Activated CD8-positive, alpha-beta memory T cell treated with anti-CD3 and anti-CD28 coated beads, Interleukin-2, amount 50 U/mL, for 48 hours (primary cell): ENCODE measurements at places on chromosomes 1 and 21.

- DNase-seq, result no peak
Measured at GRCh38 chr1:19360843-19361610, 48.9 kb downstream of the SLC66A1 start.

GRCh38 chr1:226823643-226824042, 46.8 kb upstream of the PSEN2 start:
- DNase-seq, result no peak

DNA sequence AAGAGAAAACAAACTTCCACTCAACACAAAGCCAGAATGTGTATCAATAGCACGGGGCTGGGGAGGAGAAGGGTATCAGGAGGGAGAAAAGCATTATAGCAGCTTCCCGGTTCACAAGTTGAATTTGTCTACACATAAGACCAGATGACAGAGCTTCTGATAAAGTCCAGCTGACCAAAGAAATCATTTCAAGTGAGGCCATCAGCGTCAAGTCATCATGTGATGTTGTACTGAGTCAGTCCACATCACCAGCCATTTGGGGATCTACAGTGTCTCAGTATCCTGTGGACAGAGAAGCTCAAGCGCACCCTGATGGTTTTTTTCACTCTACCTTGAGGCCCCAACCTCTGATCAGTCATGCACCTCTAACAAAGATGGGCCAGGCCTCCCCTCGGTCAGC, 33.0 kb downstream of the SETD4 start:
- DNase-seq, result no peak

- DNase-seq, result no peak
Measured at GRCh38 chr1:110502402-110503151, 16.4 kb downstream of the KCNA10 start.

DNA sequence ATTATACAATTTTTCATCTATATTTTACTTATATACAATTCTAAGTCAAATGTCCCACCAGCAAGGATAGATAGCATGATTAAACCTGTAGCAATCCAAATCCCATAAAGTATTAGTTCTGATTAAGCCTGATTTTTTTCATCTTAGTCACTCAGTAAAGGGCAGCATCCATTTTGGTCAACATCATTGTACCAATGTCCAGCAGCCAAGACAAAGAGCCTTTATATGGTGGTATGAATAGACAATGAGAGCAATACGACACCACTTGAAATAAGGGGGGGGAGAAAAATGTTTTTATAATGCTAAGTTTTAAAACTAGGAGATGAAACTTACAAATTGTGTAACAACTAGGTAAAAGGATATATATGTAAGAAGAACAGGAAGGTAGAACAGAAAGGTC, 7.4 kb downstream of the ZNF644 start:
- no peak for DNase-seq

DNA sequence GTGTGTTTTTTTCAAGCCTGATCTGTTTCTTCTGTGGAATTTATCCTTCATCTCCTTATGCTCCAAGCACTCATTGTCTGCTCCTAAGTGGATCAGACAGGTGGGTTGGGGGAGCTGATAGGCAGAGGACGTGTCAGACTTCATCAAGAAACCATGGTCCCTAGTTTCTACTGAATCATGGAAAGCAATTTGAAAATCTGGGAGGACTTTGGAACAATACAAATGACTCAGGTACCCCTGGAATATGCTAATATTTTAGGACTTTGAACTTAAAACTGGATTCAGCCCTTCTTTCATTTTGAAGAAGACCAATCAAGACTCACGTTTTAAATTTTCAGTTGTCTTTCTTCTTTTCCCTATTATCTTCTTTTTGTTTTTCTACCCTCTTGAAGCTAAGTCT, 7.7 kb downstream of the ABCG1 start:
- peak; percentile 3 for DNase-seq

DNA sequence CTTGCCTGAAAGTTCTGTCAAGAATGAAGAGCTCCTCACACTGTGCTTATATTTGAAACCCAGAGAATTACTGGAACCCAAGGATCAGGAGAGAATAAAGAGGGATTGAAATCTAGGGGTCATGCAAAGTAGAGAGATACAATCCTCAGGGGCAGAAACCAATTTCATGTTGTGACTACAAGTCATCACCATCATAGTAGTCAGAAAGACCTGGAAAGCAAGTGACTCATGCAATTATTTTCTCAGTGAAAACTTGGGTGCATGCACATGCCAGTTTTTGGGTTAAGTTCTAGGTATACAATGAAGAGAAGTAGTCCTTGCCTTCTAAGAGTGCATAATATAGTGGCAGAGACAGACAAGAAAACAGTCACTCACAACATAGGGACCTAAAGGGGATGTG, 210.0 kb downstream of the ZC3H11B start:
- DNase-seq, result no peak

- no peak for DNase-seq
Measured at GRCh38 chr1:87333692-87334347, 5.1 kb downstream of the LMO4 start.

DNA sequence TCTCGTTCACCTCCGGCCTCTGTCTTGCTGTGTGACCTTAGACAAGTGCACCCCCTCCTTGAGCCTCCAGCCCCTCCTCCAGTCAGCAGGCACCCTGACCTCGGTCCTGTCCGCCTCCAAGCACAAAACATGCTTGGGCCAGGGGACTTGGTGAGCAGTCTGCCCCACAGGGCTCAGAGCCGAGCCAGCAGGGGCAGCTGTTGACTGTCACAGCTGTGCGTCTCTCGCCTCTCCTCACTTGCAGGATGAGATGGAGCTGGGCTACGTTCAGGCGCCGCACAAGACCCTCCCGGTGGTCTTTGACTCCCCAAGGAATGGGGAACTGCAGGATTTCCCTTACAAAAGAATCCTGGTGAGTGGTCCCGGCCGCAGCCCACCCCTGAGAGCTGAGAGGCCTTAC, 24.2 kb downstream of the PADI3 start:
- no peak for DNase-seq

GRCh38 chr1:26059906-26060305, 7.5 kb downstream of the TRIM63 start:
- DNase-seq, result no peak

GRCh38 chr1:61352845-61353435, 270.6 kb downstream of the NFIA start:
- DNase-seq, result no peak

GRCh38 chr1:89685461-89685860, 52.5 kb downstream of the LRRC8C start:
- no peak for DNase-seq

DNA sequence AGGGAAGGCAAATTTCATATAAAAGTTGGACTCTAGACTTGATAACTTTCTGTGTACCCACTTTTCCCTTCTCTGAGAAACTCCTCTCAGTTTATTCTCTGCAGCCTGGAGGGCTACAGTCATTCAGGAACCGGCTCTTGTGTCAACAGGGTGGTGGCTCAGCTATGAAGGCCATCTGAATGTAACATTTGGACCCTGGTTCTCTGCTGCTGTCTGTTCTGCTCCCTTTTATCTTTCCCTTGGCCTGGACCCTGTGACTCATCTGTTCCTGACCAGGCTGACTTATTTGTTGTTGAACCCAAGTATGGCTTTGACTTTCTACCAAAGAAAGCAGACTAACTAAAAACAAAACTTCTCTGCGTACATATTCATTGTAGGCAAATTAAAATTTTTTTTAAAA, 75.4 kb downstream of the CENPF start:
- DNase-seq, result no peak

GRCh38 chr1:12811409-12811784, 19.8 kb downstream of the PRAMEF11 start:
- DNase-seq, result no peak

GRCh38 chr1:164685266-164686035, 126.5 kb downstream of the PBX1 start:
- no peak for DNase-seq

DNA sequence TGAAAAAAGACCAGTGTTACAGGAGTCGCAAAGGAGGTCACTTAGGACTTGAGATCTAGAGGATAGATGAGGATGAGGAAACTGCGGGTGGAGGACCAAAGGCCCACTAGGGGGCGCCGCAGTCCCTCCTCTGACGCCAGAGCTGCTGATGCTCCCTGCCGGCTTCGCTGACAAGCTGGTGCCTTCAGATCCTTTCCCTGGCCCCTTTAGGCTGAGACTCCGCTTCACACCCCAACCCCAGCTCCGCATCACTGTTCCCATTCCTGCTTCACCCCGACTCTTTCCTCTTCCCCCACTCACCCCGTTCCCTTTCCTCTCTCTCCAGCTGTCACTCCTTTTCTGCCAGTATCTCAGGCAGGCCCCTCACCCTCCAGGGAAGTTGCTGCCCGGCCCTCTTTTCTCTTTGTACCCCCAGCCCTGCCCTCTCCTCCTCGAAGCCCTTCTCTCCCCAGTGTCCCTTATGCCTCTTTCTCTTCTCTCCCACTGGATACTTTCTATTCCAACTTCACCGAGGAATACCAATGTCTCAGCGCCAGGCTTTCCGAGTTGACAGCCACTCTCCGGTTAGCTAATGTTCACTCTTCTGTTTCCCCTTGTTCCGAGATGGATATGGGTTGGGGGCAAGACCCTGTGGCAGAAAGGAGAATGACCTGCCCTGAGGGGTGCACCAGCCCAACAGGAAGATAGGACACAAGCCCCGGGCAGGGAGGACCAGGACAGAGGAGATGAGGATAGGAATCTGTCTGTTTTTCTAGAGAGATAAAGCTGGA, 4.5 kb downstream of the KCNJ9 start:
- peak; percentile 93 for DNase-seq

GRCh38 chr1:174976436-174977108, 23.2 kb upstream of the CACYBP start:
- DNase-seq, result no peak

GRCh38 chr1:8358241-8358896, 40.5 kb downstream of the SLC45A1 start:
- no peak for DNase-seq

DNA sequence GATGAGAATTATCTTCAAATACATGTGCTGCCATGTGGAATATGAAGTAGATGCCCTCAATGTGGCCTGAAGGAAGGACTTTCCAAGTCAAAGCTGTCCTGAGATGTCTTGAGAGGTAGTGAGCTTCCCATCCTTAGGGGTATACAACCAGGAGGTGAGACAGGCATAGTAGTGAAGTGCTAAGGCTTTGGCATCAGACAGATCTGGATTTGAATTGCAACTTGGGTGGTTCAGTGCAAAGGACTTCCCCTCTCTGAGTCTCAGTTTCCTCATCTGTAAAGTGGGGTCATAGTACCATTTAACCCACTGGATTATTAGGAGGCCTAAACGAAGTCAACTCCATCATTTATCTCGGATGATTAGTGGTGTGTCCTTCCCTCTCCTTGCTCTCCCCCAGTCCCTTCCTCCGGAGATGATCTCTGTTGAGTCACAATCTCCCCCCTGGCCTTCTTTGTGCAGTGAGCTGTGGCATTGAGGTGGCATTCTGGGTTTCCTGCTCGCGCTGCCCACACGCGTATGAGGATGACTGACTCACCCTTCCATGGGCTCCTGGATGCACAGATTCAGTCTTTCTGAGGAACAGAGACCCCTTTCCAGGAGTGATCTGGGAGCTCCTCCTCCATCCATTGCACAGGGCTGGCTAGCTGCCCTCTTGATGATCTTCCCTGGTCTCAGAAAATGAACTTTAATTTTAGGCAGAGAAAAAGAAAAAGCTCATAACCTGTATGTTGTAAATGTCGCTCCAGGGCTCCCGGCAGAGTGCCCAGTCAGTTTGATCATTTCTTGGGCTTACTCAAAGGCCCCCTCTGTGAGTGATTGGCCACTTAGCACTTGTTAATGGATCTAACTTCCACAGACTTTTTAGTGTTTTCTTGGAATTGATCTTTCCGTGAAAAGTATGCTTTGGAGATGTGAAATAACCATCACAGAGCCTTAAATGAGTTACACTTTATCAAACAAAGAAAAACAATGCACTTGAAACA, 354.6 kb downstream of the PTPRU start:
- no peak for DNase-seq

DNA sequence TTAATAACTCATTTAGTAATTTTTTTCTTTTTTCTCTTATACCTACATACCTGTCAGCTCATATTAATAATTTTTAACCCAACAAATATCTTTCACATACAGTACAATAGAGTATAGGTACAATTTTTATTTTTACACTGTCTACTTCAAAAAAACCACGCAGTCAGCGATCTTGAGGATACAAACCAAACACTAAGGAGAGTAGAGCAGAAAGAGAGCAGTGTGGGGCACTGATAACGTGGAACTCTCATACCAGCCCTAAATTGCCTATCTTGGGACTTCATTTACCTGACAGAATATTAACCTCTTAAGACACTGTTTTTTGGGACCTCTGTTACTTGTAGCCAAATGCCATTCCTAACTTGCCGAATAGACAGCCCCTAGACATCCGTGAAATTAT, 5.5 kb downstream of the TRMT1L start:
- no peak for DNase-seq

- no peak for DNase-seq
Measured at GRCh38 chr1:30899577-30900389, 8.8 kb downstream of the SDC3 start.

DNA sequence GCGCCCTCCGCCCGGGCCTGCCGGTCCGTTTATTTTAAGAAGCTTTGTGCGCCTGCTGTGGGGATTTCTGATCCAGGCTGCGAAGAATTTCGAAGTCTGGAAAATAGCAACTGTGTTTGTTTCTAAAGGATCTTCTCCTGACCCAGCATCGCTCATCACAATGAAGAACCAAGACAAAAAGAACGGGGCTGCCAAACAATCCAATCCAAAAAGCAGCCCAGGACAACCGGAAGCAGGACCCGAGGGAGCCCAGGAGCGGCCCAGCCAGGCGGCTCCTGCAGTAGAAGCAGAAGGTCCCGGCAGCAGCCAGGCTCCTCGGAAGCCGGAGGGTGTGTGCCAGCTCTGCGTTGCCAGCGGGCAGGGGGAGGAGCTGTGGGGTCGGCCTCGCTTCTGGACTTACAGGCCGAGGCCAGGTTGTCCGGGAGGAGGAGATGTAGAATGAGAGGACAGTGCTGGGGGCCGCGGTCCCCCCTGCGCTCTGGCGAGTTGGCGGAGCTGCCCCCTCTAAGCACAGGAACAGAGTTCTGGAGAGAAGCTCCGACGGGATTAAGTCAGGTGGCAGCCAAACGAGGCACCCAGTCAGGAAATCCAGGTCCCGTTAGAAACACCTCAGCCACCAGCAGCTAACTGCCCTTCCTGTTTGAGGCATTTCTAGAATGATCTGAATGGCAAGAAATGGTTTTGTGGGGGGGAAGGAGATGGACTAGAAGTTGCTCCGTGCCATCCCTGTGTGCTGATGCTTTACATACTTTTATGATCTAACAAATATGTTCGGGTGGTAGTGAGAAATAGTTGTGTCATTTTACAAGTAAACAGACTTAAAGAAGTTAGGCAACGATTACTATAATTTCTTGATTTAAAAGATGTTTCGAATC, 948 bp downstream of the TXLNA start:
- peak; percentile 75 for DNase-seq

GRCh38 chr1:84353695-84354094, 44.6 kb upstream of the DNASE2B start:
- no peak for DNase-seq

DNA sequence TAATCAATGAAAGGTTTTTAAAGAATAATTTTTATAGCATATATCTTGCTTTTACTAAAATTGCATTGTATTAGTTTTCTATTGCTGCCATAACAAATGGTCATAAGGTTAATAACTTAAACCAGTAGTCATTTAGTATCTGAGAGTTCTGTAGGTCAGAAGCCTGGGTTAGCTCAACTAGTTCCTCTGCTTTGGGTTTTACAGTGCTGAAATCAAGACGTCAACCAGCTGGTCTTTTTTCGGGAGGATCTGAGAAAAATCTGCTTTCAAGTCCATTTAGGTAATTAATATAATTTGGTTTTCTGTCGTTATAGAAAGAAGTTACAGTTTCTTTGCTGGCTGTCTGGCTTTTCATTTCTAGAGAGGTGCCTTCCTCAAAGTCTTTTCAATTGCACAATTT, 577.7 kb downstream of the MRPL39 start:
- DNase-seq, result no peak

- no peak for DNase-seq
Measured at GRCh38 chr1:202561726-202562443, 148.4 kb downstream of the SYT2 start.
